ENCODE measurements at places on chromosomes 7 and 10.

DNA sequence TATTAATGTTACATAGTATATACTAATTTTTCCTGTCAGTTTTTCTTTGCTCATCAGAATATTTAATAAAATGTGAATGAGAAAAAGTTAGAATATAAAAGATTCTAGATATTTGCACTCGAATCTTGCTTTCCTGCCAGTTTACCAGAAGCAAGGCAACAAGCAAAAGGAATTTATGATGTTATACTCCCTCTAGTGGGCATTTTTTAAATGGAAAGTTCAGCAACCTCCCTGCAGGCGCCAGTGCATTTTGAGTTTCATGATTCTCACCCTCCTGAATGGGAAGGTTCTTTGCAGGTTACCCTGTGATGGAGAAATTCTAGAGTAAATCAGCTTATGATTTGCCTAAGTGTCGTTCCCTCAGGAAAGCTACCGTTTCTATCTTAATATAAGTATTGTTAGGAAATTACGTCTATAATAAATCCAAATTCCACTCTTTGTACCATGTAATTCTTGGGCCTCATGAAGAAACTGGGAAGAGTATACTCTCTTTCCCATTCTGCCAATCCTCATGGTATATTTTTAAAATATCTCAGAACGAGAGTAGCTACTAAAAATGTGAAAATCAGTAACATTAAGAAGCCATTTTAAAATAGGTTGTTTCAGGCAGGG is 350.0 kb downstream of the CRPPA start:
- peak; percentile 58 for DNase-seq

DNA sequence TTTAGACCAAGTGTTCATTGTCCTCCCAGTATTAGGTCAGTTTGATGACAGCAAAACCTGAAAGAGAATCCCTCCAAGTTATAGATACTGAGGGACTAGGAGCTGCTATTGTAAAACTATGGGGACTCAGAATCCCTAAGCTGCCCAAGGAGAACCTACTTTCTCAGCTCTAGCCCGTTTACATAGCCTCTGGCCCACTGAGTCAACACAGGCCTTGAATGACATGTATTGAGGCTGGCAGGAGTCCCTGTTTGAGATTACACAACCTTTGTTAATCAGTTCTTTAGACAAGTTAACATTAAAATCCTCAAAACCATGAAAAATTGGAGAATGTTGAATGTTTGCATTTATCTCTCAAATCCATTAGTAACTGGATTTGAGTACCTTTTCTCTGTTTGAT is 1079.0 kb downstream of the KCNMA1 start:
- DNase-seq: peak; percentile 10

- no peak for DNase-seq
Observed at GRCh38 chr10:117421985-117422384, 46.7 kb upstream of the PDZD8 start.

DNA sequence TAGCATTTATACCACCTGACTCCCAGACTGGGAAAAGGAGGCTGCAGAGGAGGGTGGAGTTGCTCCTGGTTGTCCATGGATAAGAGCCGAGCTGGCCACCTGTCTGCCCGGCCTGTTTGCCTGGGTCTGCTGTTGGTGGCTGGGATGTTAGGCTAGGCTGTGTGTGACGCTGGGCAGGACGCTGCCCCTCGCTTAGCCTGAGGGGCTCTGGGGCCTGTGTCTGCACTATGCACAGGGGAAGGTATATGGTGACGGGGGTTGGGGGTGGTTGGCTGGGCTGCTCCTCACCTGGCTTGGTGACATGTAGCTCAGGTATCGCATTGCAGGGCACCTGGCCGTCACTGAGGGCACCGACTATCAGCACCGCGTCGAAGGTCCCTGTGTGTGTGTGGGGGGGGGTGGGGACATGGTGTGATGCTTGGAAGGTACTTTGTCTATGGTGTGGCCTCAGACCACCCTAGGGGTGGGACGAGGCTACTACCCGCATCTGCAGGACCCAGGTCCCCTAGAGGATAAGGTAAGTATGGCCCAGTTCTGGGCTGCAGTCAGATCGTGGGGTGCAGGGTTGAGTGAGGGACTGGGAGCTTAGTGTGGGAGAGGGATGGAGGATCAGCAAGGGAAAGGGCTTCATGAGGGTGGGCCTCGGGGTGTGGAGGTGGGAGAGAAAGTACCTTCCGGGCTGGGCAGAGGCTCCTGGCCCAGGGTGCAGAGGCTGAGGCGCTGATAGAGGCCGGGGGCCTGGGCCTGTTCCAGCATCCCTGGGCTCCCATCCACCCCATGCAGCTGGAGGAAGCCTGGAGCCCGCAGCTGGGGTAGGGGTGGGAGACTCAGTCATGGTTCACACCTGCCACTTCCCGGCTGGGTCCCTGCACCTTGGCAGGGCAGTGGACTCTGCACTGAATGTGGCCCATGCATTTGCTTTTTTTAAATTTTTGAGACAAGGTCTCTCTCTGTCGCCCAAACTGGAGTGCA is 2.3 kb downstream of the METTL27 start:
- no peak for DNase-seq

- DNase-seq: no peak
Observed at GRCh38 chr7:73758581-73759138, 11.4 kb downstream of the CLDN3 start.

DNA sequence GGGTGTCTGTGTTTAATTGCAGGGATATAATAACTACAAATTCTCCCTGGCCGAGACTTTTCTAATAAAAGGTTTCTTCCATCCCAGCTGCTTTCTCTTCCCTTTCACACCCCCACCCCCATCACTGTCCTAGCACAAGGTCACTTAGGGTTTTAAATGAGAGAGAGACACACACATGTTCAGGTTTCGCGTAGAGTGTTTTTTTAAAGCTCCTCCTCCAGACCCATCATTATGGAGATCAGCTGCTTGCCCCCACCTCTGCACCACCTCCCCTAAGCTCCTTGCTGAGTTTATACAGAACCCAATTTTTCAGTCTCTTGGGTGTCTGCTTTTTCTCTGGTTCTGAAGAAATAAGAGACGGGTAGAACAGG is 18.6 kb downstream of the LRMDA start:
- no peak for DNase-seq

DNA sequence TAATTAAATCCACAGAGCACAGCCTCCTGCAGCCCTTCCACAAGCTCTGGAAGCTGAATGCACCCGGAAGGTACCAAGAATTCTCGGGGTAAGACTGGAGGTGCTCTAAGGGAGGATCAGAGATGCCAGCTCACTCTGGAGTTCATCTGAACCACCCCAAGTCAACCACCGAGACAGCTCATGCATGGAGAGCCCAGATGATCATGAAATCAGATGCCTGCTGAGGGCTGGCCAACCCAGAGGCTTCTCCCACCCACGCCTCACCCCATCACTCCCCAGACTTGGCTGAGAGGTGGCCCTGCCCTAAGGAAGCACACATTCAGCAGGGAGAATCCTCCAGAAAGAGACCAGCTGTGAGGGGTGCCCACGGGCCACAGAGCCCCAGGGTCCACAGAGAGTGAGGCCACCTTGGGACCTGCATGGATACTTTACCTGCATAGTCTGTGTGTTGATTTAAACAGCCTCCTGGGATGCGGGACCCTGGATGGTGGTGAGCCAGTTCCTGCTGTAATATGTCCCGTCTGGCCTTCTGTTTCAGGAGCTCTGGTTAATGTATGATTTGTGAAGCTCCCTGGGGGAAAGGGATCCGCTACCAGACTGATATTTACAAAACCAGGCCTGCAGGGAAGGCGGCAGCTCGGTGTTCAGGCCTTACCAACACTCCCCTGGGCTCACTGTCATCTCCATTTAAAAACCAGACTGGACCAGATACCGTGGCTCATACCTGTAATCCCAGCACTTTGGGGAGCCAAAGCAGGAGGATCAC is 64.9 kb downstream of the INSIG1 start:
- no peak for DNase-seq

GRCh38 chr10:34808801-34809745 is 6.0 kb downstream of the PARD3 start:
- DNase-seq: peak; percentile 23

GRCh38 chr10:60368875-60369546 is 20.7 kb downstream of the ANK3 start:
- no peak for DNase-seq

DNA sequence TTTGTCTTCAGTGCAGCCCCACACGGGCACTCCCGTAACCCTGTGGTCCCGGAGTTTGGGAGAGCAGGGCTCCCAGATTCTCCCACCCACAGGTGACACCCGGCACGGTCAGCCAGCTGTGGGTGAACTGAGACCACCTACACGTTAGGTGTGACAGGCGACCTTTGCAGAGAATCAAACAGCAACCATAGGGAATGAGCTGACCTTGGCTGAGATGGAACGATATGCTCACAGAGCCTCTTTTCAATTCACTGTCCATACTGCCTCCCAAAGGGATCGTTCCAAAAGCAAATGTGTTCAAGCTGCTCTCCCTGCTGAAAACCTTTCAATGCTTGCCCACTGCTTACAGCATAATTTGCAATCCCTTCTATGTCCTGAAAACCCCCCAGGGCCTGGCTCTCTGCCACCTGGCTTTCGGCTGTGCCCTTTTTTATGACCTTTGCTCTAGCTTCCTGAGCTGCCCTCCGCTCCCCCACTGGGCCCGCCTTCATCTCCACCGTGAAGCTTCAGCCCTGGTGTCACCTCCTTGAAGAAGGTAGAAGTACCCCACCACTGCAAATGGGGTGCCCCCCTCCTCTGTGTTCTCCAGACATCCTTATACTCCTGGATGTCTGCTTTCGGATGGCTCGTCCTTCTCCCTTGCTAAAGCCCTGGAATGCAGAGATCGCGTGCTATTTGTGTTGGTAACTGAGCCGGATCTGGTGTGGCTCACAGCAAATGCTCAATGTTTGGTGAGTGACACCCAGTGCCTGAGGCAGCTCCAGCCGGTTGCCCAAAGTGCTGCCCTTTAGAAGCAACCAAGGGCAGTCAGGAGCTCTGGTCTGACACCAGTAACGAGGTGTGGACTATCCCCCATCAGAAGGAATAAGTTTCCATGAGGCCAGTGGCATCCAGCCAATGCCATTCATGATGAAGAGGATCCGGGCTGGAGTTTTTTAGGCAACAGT is 90.4 kb downstream of the KIAA1549 start:
- no peak for DNase-seq

DNA sequence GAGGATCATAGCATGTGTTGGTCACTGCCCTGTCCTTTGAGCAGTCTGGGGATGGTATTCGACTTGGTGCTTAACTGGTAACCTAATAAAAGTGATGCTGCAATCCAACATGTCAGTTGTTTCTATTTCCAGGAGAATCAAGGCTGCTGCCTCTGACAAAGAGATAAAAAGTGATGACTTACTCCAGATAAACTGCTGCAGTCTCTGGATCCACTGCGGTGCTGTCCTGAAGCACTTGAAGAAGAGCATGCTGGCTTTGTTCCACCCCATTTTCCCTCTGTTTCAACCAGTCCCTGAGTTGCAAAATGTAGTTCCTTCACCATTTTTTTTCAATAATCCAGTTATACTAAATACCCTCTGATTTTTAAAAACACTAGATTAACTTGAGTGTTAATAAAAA is 403.5 kb upstream of the ANKRD30A start:
- DNase-seq: no peak

- no peak for DNase-seq
Observed at GRCh38 chr7:158603773-158604755, 16.4 kb upstream of the PTPRN2 start.

DNA sequence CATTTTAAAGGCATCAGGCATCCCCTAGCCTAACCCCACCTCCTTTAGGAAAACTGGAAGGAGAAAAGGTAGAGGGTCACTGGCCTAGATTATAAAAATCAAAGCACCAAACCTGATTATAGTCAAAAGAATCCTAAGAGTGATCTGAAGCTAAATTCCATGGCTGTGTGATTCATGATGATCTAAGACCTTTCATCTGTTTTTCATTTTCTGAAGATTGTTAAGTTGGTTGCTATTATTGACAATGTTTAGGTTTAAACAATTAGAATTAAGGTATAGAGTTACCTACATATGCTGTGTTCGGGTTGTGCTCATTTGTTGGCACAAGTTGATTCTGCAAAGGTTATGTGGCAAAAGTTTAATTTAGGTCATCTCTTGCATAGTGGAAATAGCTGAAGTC is 148.7 kb downstream of the BICC1 start:
- DNase-seq: peak; percentile 35

DNA sequence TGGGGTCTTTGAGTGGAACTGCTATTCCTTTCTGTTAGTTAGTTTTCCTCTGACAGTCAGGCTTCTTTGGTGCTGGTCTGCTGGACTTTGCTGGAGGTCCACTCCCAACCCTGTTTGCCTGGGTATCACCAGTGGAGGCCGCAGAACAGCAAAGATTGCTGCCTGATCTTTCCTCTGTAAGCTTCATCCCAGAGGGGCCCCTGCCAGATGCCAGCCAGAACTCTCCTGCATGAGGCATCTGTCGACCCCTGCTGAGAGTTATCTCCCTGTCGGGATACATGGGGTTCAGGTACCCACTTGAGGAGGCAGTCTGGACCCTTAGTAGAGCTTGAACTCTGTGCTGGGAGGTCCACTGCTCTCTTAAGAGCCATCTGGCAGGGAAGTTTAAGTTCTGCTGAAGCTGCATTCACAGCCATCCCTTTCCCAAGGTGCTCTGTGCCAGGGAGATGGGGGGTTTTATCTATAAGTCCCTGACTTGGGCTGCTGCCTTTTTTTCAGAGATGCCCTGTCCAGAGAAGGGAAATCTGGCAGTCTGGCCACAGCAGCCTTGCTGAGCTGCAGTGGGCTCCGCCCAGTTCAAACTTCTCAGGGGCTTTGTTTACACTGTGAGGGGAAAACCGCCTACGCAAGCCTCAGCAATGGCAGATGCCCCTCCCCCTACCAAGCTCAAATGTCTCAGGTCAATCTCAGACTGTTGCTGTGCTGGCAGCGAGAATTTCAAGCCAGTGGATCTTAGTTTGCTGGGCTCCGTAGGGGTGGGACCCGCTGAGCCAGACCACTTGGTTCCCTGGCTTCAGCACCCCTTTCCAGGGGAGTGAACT is 89.7 kb upstream of the CDK6 start:
- DNase-seq: no peak

DNA sequence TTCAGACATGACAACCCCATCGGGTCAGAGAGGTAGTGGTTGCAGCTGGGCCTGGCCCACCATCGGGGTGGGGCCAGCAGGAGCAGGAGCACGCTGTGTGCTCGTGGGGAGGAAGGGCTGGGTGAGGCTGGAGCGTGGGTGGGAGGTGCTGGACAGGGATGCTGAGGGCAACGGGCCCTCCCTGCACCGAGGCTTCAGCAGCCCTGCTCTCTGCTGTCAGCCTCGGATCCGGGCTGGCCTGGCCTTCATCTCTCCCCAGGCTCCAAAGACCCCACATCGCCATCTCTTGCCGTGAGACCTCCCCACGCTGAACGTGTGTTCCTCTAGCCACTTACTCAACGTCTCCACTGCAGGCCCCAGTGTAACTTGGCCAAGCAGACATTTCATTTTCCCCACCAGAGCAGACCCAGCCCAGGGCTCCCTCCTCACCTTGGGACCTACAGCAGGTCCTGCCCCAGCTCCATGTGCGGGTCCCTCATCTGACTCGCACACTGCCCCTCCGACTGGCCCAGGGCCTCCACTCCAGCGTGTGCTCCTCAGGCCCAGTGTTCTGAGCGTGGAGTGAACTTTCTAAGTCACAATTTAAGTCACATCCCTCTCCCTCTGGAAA is 462.4 kb downstream of the DNAJB6 start:
- no peak for DNase-seq

Measured in NCI-H226 (cell line).